ENCODE measurements at places on chromosomes 1 and 21.
A peak's percentile ranks its signal among the peaks of the same experiment; 100 is the strongest.

GRCh38 chr1:87335175-87335884, 6.7 kb downstream of the LMO4 start:
- H3K4me3 ChIP-seq, result peak overlapping the region; percentile 78
- DNase-seq, result peak; percentile 73
- no peaks in the 10 kb centered on the region for H3K27me3 ChIP-seq
- H3K36me3 ChIP-seq, result peaks cover 8% of the 10 kb centered on the region
- peak overlapping the region; percentile 75 for H3K27ac ChIP-seq

DNA sequence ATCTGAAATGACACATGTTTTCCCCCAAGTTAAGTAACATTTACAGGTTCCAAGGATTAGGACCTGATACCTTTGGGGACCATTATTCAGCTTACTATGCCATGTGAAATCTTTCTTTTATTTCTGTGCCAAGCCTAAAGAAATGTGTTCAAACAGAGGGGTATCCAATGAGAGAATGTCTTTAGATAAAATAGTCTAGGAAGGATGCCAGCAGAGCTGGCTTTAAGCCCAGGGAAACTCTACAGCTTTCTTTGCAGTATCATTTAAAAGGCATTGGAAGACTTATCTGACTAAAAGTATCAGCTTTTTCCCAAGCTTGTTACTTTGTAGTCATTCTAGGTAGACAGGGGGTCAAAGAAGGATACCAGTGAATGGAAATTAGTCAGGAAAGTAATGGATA, 860.4 kb downstream of the PLA2G4A start:
- H3K27me3 ChIP-seq, result no peaks in the 10 kb centered on the region
- no peaks in the 10 kb centered on the region for H3K36me3 ChIP-seq
- no peak overlapping the region for H3K4me3 ChIP-seq
- no peak for DNase-seq
- no peaks in the 10 kb centered on the region for H3K4me1 ChIP-seq

GRCh38 chr1:214002472-214002871, 14.7 kb downstream of the PROX1 start:
- H3K27me3 ChIP-seq, result no peaks in the 10 kb centered on the region
- DNase-seq, result no peak
- no peaks in the 10 kb centered on the region for H3K36me3 ChIP-seq
- no peak overlapping the region for H3K27ac ChIP-seq

GRCh38 chr1:52203935-52204625, 62.2 kb downstream of the ZFYVE9 start:
- H3K36me3 ChIP-seq, result peaks cover 3% of the 10 kb centered on the region
- no peaks in the 10 kb centered on the region for H3K27me3 ChIP-seq
- DNase-seq, result no peak
- H3K4me3 ChIP-seq, result no peak overlapping the region

- H3K36me3 ChIP-seq, result no peaks in the 10 kb centered on the region
- H3K27ac ChIP-seq, result no peak overlapping the region
- peaks cover 31% of the 10 kb centered on the region for H3K27me3 ChIP-seq
- H3K4me3 ChIP-seq, result no peak overlapping the region
- DNase-seq, result no peak
These were observed 6.4 kb downstream of the IL6R start for GRCh38 chr1:154411525-154411924.

DNA sequence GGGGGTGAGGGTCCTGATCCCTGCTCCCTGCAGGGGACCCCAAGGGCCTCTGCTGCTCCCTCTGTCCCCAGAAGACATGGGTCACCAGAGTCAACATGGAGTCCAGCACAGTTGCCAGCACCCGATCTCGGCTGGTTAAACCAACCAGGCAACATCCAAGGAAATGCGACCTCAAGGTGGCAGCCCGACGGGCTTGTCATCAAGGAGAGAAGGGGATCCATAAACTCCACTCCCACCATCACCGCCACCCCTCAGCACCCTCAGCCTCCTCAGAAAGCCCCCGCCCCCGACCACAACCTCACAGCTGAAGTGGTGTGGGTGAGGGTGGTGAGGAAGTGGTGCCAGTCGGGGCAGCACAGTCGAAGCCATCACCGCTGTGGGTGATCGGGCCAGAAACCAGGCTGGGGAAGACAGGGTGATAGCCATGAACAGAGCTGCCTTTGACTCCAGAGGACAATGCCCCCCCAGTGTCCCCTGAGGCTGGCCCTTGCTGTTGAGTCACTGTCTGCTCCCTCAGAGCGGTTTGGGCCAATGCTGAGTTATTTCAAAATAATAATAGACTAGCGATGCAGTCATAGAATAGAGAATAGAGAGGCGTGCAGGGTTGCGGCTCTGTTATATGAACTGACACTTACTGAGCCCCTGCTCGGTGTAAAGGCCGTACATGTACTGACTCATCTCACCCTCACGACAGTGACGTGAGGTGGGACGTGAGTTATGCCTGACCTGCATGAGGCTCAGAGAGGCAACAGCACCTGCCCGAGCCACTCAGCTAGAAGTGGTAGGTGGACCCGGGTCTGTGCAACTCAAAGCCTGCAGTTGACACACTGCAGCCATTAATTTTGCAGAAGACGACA, 88.7 kb upstream of the IFFO2 start:
- no peak overlapping the region for H3K4me3 ChIP-seq
- DNase-seq, result no peak
- no peak overlapping the region for H3K27ac ChIP-seq
- H3K4me1 ChIP-seq, result peaks cover 3% of the 10 kb centered on the region
- H3K36me3 ChIP-seq, result no peaks in the 10 kb centered on the region
- H3K27me3 ChIP-seq, result no peaks in the 10 kb centered on the region

DNA sequence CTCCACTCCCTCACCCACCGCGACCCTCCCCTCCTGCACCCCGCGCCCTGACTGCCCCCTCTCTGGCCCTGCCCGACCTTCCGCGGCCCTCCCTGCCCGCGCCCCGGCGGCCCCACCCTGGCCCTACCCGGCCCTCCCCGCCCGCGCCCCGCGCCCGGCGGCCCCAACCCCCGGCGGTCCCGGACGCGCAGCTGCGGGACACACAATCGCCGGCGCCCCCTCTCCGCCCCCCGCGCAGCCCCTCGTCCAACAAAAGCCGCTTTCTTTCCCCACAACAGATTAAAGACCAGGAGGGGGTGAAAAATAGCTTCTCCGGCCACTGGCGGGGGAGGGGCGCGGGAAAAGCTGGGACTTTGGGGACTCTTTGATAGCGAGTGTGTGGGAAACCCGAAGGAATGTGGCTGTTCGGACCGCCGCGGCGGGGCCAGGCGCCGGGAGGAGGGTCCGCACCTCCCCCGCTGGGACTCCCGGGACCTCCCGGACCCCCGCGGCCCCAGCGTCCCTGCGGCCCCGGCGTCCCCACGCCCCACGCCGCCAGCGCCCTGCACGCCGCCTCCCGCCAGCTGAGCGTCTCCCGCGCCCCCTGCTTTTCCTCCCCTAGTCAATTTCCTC, 8.8 kb upstream of the ID3 start:
- H3K27me3 ChIP-seq, result no peaks in the 10 kb centered on the region
- peaks cover 60% of the 10 kb centered on the region for H3K4me1 ChIP-seq
- H3K4me3 ChIP-seq, result peak overlapping the region; percentile 40
- H3K36me3 ChIP-seq, result no peaks in the 10 kb centered on the region
- H3K27ac ChIP-seq, result peak overlapping the region; percentile 99

- no peak overlapping the region for H3K27ac ChIP-seq
- peaks cover 12% of the 10 kb centered on the region for H3K4me1 ChIP-seq
- peak; percentile 5 for DNase-seq
- no peaks in the 10 kb centered on the region for H3K36me3 ChIP-seq
- no peaks in the 10 kb centered on the region for H3K27me3 ChIP-seq
These were observed 49.7 kb downstream of the EEIG2 start for GRCh38 chr1:108609483-108610049.

DNA sequence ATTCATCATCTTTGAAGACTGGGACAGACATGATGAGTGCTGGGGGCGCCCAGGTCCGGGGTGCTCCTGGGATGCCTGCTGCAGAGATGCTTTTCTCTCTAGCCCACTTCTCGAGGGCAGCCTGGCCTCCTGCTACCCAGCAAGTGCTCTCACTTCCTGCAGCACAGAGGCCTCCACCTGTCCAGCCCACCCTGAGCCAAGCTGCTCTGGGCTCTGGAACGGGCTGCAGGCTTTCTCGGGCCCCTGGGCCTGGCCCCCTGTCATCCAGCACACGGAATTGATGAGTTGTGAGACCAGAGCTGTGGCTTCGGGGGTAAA, 469.5 kb upstream of the VAMP3 start:
- peaks cover 24% of the 10 kb centered on the region for H3K4me1 ChIP-seq
- H3K27ac ChIP-seq, result no peak overlapping the region

DNA sequence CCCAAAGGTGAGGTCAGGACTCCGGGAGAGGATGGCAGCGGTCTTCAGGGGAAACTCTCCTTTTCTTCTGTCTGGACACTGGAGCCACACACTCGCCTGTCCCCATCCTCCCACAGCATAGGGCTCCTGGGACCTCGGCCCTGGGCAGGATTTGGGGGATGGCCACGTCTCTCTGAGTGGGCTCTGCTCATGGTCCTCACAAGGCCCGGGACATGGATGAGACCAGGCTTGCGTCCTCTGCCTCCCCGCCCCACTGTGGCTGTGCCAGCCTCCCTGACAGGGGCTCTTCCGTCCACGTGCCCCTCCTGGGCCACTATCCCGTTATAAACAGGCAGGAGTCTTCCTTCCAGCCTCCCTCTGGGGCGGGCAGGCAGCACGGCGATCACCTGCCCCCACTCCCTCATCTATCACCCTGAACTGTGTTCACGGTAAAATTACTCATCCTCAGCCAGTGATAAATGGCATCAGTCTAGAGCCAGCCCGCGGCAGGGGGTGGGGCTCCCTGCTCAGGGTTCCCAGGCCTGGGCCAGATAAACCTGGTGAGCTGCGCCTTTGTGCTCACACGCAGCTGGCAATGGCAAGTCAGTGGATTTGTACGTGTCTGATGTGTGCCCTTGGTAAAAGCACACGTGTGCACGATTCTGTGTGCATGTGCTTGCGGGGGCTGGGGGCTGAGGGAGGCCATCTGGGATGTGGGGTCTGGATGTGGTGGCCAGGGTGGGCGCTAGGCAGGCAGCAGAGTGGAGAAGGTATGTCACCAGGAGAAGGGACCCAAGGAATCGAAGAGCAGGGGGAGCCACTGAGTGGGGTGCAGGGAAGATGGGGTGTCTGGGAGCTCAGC, 12.6 kb upstream of the SAMD11 start:
- H3K4me1 ChIP-seq, result no peaks in the 10 kb centered on the region
- H3K4me3 ChIP-seq, result no peak overlapping the region
- no peak overlapping the region for H3K27ac ChIP-seq
- peaks cover 80% of the 10 kb centered on the region for H3K27me3 ChIP-seq
- DNase-seq, result peak; percentile 1
- H3K36me3 ChIP-seq, result no peaks in the 10 kb centered on the region

DNA sequence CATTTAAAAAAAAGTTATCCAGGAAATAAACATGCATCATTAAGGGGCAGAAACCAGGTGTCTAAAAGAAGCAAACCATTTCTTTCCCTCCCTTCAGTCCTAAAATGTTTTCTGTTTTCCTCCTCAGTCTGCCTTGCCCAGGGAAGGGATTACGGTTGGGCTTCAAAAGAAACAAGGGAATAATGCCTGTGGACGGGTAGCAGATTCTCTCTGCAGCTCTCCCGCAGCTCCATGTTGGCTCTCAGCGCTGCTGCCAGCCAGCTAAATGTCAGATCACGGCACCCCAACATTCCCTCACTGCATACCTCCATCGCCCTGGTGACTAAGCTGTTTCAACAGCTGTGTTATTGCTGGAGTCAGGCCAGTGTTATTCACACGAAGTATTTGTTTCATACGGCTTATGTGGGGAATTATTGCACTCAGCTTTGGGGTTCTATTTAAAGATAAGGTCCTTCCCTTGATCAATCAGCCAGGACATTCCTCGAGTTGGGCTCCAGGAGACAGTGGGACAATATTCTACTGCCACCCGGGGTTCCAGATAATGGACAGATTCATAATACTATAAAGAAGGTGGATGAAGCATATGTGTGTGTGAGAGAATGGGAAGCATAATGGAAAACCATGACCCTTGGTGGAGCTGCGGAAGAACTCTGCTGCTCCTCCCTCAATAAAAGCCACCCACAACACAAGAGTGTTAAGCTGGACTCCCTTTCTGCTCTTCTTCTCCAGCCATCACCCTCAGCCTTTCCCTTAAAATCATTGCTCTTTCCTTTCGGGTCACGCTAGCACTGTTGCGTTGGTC, 58.2 kb downstream of the WLS start:
- H3K27me3 ChIP-seq, result no peaks in the 10 kb centered on the region
- H3K36me3 ChIP-seq, result no peaks in the 10 kb centered on the region
- H3K4me3 ChIP-seq, result no peak overlapping the region

GRCh38 chr1:12368646-12369045, 138.8 kb downstream of the VPS13D start:
- no peak overlapping the region for H3K27ac ChIP-seq
- no peak for DNase-seq
- H3K27me3 ChIP-seq, result no peaks in the 10 kb centered on the region

GRCh38 chr21:43877936-43878575, 13.0 kb downstream of the AGPAT3 start:
- H3K36me3 ChIP-seq, result no peaks in the 10 kb centered on the region
- no peak overlapping the region for H3K27ac ChIP-seq
- no peaks in the 10 kb centered on the region for H3K27me3 ChIP-seq

- no peak for DNase-seq
- H3K27ac ChIP-seq, result no peak overlapping the region
- H3K27me3 ChIP-seq, result no peaks in the 10 kb centered on the region
- no peak overlapping the region for H3K4me3 ChIP-seq
These were observed 92.9 kb upstream of the FGGY start for GRCh38 chr1:59204001-59204400.

- H3K4me3 ChIP-seq, result no peak overlapping the region
- H3K27ac ChIP-seq, result no peak overlapping the region
- H3K36me3 ChIP-seq, result no peaks in the 10 kb centered on the region
- no peaks in the 10 kb centered on the region for H3K27me3 ChIP-seq
- DNase-seq, result no peak
These were observed 158.0 kb downstream of the CLIC6 start for GRCh38 chr21:34826836-34827235.

DNA sequence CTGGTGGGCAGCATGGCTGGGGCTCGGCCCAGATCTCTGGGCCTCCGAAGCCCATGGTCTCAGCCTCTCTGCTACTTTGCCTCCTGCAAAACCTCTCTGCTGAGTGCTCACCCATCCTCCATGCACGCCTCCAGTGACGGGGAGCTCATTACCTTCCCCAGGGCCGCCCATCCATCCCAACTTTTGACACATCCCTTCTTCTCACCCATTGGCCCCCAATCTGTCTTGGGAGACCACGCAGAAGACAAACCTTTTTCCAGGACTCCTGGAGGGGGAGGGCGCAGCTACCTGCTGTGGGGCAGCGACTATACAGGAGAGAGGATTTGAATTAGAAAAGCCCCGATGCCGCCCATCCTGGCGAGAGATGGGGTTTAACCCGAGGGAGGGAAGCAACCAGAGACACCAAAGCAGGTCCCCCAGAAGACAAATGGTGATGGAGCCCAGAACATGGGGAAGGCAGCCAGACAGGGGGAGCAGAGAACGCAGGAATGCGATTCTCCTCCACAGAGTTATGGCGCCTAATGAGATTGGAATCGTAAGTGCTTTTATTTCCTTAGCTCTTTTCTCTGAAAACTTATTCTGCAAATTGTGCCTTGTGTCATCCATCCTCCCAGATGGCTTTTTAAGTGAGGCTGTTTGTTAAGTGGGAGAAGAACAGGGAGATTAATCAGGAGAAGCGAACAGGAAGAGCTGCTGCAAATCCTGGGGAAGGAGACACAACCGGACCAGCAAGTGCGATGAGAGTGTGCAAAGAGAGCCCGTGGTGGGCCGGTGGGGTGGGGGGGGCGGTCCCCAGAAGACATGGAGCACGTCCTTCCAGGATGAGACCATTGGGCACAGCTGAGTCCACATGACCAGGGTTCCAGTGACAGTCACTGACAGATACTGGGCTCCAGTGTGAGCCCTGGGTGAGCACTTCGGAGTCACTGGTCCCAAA, 623.5 kb downstream of the MATN1 start:
- H3K27ac ChIP-seq, result no peak overlapping the region

Measured in neural progenitor cell (in vitro differentiated cells).